ENCODE measurements at places on chromosomes 12 and 14.
A peak's percentile ranks its signal among the peaks of the same experiment; 100 is the strongest.

- DNase-seq, result no peak
Observed at GRCh38 chr12:47156167-47156736, 76.5 kb upstream of the AMIGO2 start.

DNA sequence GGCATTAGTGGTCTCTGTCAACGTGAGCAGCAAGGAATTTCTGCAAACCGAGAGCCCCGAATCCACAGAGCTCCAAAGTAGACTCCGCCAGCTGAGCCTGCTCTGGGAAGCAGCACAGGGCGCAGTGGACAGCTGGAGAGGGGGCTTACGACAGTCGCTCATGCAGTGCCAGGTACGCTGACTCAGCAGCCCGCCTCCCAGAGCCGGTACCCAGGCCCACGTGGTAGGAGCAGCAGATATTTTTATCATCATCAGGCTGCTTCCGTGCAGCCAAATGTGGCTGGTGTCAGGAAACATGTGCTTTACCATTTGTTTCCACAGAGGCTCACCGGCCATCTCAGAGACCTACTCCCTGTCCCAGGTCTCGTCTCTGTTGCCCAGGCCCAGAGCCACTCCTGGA, 73.7 kb downstream of the ESR2 start:
- no peak for DNase-seq

DNA sequence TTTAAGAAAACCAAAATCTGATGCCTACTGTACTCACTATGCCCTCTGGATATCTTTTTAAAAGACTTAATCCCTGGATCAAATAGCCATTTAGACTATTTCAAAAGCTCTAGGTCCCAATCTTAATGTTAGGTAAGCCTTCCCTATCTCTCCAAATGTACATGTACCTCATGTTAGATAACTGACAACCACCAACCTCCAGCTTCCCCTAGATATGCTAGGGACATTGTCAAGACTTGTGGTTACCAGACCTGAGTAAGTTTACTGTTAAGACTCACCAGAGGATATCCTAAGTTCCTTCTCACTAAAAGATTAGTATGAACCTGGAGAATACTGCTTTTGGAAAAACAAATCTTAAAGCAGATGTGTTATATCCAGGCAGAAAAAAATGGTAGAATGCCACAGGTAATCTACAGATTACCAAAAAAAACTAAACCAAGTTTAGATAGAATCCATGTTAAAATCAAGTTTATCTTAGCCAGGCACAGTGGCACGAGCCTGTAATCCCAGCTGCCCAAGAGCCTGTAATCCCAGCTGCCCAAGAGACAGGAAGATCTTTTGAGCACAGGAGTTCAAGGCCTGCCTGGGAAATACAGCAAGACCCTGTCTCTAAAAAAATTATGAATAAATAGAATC, 9.7 kb downstream of the NAP1L1 start:
- DNase-seq, result no peak

DNA sequence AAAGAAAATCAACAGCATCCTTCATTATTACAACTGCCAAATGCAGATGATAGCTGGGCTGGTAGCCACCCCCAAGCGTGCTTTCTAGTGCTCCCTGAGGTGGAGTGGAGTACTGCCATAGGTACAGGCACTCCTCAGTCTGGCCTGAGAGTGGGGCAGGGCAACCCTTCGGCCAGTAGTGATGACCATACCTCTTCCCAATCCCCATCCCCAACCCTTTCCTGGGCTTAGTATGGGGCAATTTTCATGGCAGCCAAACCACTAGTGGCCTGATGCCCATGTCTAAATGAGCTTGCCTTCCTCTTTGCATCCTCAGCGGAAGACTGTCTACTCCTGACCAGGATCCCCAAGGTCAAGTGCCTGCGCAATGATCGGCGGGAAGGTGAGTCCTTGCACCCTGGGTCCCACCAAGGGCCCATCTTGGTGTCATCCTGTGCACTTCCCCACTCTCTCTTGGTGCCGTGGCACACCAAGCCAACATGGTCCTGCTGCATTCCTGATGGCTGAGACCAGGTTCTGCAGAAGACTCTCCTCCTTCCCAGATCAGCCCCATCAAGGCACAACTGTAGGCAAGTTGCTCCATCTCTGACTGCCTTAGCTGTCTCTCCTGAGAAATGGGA, 65.8 kb downstream of the GALNT16 start:
- DNase-seq, result no peak

DNA sequence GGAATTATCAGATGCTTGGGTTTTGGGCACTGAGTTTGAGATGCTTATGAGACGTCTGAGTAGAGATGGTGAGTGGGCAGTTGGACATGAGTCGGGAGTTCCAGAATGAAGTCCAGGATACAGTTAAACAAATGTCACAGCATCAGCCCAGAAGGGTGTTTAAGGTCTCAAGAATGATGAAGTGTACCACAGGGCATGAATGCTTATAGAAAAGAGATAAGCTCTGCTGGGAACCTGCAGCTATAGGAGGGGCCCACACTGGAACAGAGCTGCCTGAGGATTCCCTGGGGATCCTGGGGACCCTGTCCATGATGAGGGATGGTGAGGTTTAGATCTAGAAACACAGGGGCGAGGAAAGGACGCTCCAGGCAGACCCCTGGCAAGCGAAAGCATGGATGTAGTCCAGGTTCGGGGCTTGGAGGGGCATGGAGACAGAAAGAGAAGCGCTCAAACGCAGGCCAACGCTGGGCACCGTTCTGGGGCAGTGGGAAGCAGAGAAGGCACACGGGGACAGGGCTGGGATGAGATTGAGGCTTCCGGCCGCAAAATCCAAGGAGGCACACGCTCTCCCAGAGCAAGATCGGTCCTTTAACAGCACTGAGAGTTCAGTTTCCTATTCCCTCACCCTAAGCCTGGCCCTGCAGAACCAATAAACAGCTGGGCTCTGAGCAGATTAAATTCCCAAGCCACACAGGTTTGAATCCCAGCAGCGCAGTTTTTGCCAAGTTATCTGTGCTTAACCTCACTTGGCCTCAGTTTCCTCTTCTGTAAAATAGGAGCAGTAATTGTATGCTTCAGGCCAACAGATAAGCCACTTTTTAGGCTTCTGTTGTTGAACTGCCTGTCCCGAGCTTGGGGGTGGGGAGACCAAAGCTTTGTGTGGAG, 52.9 kb downstream of the EID3 start:
- DNase-seq, result no peak

- no peak for DNase-seq
Observed at GRCh38 chr12:94706250-94706661, 55.9 kb upstream of the TMCC3 start.

DNA sequence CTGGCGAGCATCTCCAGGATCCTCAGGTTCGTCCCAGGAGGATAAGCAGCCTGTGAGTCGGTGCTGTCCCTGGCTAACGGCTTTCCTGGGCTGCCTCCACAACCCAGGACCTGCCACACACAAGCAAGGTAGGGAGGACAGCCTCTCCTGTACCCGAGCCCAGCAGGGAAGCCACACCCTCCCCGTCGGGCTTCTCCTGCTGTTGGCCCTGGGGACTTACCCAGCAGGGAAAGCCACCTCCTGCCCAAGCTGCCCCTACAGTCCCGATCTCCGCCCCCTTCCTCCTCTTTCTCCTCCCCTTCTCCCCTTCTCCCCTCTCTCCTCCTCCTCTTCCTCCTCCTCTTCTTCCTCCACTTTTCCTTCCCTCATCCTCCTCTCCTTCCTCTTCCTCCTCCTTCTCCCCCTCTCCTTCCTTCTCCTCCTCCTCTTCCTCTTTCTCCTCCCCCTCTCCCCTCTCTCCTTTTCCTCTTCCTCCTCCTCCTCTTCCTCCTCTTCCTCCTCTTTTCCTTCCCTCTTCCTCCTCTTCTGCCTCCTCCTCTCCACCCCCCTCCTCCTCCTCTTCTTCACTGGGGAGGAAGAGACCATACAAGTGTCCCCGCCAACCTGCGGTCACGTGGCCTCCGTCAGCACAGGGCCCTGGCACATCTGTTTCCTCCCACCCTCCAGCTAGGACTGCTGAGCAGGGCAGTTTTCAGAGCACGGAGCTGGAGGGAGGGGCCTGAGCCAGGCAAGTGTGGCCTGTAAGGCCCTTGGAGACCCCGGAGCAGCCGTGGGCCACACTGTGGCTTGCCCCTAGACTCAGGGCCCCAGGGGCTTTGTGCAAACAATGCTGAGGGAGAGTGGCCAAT, 17.3 kb upstream of the RFLNA start:
- DNase-seq, result no peak

DNA sequence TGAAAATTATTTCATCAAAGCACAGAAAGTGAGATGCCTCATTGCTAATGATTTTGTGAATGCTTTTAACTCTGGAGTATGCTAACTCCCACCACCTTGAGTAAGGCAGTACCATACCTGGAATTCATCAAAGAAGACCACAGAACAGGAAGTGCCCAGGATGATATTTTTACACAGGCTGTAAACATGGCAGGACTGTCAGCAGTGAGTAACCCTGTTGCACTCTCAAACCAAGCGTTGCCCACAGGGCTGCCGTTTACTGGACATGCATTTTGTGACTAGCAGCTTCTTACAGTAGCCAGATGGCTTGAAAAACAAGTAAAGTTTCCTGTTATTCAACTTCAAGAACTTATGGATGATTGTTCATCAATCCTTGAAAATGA, 42.4 kb downstream of the RALGAPA1 start:
- no peak for DNase-seq

DNA sequence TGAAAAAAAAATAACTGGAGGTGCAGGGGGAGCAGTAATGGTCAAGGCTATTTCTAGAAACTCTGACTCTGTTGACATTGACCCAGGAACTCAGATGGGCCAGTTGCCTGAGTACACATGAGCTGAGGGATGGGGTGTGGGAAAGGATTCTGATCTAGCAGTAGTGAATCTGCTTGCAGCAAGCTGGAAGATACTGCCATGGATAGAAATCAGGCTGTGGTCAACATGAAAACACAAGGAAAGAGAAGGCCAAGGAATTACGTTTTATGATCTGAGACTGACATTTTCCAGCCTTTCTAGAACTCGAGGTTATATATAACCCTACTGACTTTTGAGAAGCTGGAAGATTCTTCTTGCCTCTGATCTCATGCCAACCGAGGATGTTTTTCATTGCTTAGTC, 90.0 kb downstream of the ANO6 start:
- no peak for DNase-seq

- DNase-seq, result peak; percentile 31
Observed at GRCh38 chr12:108568338-108569154, 6.2 kb downstream of the ISCU start.

DNA sequence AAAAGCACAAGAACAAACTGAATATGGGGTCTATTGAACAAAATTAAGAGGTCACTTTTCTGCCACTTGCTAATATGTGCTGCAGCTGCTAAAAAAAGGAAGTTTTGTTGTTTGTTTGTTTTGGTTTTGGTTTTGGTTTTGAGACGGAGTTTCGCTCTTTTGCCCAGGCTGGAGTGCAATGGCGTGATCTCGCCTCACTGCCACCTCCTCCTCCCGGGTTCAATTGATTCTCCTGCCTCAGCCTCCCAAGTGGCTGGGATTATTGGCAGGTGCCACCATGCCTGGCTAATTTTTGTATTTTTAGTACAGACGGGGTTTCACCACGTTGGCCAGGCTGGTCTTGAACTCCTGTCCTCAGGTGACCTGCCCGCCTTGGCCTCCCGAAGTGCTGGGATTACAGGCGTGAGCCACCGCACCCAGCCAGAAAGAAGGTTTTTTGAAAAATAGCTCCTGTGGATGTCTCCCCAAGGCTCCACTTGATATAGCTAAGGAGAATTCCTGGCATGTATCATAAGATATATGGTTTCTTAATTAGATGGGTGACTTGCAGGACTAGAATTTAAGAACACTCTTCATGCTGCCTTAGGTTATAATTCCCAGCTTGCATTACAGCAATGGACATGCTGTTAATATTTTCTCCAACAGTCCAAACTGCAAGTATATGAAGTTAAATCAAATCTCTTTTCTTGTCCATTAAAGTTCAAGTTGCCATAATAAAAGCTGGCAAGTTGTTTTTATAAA, 237.6 kb upstream of the AMIGO2 start:
- no peak for DNase-seq

- no peak for DNase-seq
Observed at GRCh38 chr14:73762375-73762822, 48.2 kb upstream of the PNMA1 start.

GRCh38 chr14:89617481-89618329, 200.7 kb upstream of the FOXN3 start:
- DNase-seq, result no peak

GRCh38 chr12:6792522-6793201, 3.3 kb downstream of the CD4 start:
- DNase-seq, result no peak
